NCI-H446 (cell line): ENCODE measurements at places on chromosomes 5 and 9.

DNA sequence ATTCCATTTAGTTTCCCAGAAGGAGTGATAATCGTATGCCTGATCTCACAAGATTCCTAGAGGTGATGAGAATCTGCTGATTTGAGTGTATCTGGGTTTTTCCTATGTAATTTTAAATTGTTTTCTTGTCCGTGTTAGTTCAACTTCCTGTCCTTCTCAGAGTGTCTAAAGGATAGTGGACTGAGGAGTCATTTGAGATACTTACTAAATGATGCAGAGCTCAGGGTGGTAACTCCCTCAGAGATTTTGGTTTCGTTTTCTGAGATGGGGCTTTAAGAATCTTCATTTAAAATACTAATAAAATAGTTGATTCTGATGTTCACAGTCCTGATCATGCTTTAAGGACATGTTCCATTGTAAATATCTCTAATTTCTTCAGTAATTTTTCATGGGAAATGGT, 30.3 kb downstream of the MELK start:
- DNase-seq, result no peak

- no peak for DNase-seq
Measured at GRCh38 chr5:115962239-115962564, at the start of gene LVRN. Gene LVRN (plus strand): TSS chr5:115962475. CDS start chr5:115962618, 143 bp downstream.

GRCh38 chr9:108468364-108468763, 387.4 kb downstream of the ACTL7B start:
- DNase-seq, result no peak

GRCh38 chr5:11785771-11786352, 118.4 kb downstream of the CTNND2 start:
- DNase-seq, result peak; percentile 43

- DNase-seq, result peak; percentile 17
Measured at GRCh38 chr9:130144703-130145102, 27.5 kb upstream of the NCS1 start.

- peak; percentile 73 for DNase-seq
Measured at GRCh38 chr9:127884427-127884911, 7.0 kb upstream of the AK1 start.

DNA sequence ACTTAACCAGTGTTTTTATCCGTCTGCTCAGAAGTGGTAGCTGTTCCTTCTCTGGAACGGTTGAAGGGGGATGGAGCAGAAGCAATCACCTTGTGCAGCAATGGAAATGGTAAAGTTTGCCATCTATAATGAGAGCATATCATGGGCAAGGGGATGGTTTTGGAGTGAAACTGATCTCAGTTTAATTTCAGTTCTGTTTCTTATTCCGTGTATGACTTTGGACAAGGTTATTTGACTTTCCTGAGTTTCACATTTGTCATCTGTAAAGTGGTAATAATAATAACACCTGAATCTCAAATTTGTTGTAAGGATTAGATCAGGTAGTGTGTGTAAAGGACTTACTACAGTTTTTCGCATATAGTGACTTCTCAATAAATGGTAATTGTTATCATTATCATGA, 106.1 kb downstream of the PCSK1 start:
- DNase-seq, result no peak

DNA sequence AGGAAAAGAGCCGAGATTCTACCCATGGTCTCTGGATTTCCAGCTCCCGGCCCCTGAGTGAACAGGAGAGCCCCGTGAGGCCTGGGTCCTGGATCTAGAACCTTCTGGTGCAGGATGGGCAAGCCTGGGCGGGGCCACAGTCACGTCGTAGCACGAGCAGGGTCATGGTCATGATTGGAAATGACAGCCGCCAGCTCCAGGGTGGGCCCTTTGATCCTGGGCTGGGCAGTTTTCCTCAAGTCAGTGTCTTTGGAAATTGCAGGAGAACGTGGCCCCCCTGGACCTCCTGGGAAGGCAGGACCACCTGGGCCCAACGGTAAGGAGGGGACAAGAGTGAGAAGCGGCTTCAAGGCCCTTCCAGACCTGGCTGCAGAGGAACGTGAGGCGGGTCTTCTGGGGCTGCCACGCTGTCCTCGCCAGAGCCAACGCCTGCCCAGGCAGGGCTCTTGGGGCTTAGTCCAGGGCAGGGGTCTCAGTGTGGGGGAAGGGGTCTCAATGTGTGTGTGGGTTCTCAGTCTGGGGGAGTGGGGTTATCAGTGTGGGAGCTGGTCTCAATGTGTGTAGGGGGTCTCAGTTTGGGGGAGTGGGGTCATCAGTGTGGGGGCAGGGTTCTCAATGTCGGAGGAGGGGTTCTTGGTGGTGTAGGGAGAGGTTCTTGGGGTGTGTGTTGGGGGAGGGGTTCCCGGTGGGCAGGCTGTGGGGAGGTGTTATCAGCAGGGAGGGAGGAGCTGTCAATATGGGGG, 2.6 kb downstream of the FCN2 start:
- no peak for DNase-seq

GRCh38 chr5:64693636-64694035, 3.3 kb downstream of the SHISAL2B start:
- no peak for DNase-seq

DNA sequence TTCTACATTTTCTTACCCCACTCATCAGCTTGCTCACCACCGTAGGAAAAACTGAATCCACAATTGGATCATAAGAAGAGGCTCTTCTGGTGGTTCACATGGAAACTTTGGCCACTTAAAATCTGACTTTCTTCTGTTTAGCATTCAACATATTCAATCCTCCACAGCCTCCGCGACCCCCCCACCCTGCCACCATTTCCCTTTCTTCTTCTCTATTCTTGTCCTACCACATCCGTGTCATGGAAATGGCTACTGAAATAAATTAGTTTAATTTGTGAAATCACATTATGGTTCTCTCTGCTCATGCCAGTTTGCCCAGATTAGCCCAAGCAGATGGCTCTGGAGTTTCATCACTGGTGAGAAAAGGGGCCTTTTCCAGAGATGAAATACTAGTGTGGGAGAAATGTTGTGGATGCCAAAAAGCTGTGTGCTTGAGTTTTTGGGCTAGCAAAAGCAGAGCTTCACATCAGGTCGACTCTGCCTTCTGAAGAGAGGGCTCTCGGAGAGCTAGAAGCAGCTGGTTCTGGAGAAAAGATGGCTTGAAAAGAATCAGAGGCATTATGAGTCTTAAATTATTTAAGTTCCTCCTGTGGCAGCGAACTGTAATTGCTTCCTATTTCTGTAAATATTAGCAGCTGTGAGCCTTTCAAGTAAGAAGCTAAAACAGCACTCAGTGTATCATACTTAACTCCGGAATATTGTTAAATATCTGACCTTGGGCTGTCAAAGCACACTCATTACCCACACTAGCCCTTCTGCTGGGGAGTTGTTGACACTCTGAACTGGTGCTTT, 107.1 kb downstream of the MAT2B start:
- peak; percentile 86 for DNase-seq

GRCh38 chr5:6766604-6767093, 53.4 kb downstream of the TENT4A start:
- peak; percentile 88 for DNase-seq

DNA sequence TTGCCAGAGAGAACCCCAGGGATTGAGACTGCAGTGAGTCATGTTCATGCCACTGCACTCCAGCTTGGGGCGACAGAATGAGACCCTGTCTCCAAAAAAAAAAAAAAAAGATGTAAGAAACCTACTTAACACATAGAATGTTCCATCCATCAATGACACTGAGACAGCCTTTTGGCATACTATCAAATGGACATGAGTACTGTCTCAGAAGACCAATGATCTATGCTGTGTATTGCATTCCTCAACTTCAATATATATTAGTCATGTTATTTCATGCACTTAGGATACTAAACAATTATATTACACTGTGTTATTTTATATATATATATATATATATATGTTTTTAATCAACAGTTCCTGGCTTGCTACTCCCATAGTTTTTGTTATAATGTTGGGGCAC, 57.1 kb upstream of the ANKH start:
- DNase-seq, result peak; percentile 92

DNA sequence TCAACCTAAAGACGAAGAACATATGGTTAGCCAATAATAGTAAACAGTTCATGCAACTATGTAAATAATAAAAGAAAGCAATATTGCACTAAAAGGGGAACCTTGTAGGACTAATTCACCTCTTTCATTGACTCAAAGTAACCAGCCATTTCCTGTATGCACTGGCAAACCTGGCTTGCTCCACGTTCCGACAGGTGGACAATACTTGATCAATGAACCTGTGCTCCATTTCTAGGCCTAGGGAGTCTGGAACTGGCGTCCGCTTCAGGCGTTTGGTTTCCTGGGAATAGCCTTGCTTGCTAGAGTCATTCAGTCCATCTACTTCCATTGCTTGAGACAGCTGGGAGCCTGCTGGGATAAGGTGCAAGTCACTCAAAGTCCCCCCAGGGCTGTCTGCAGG, 41.6 kb downstream of the PTAR1 start:
- DNase-seq, result no peak

DNA sequence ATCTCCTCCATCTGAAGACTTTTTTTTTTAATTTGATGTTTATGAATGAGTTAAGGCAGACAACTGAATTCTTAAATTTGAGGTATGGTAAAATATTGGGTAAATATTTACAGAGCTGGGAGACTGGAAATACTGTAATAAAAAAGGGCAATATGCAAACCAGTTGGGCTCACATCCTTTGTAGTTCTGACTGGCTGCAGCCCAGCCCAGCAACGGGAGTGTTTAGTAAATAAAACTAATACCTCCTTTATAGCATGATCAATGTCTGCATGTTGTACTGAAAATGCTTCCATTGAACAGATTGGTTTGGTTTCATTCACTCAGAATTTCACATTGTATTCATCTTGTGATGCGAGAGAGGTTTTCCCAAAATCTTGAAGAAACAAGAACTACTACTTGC, 365.0 kb downstream of the DMRT2 start:
- DNase-seq, result no peak

DNA sequence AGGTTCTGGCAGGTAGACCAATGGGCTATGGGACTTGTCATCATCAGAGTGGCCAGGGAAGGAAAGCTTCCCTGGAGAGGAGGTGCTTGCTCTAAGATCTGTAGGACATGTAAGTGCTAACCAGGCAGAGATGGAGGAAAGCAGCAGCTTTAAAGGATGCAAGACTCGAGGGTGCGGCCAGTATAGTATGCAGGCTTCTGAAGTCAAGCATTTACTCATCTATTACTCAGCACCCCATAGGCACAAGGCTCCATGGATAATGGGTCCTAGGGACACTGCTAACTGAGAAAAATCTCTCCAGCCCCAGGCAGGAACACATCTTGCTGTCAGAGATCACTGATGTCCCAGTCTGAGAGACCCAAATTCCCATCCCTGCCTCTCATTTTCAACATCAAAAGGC, 49.7 kb downstream of the WWC1 start:
- no peak for DNase-seq

GRCh38 chr5:172451771-172452197, 2.5 kb downstream of the SH3PXD2B start:
- no peak for DNase-seq

DNA sequence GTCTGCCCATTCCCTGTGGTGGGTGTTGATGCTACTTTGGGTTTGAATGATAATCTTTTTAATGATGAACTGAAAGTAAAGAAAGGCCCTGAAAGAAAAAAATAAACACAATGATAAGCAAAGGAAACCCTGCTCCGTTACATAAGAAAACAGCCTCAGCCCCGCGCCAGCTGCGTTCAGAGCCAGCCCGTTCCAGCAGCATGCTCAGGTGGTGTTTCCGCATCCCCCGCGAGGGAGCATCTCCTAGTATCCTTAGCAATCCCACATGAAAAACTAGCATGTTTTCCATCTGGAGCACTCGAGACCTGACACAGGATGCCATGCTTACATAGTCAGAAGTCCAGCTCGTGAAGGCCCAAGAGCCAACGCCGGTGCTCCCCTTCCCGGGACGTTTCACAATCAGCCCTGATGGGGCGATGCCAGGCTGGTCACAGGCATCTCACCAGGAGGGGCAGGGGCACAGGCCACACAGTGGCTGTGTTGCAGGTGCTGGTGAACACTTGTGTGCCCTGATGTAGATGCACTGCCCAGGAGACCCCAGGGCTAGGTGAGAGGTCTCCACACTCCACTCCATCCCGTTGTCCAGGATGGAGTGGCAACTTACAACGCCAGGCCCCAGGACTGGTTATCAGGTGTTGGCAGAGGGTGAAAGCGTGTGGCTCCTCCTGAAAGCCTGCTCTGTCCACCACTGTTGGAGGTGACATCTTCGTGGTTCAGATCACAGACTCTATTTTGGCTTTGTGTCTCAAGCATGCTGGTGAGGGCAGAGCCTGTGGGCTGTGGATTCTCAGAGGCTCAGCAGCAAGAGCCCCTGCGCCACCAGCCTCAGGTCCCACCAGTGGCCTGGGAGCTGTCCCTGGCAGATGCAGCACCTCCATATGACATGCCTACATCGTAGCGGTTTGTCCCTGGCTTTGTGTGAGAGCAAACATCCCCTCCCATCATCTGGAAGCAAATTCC, 246.8 kb upstream of the IRX1 start:
- DNase-seq, result no peak

GRCh38 chr5:91127456-91128081, 255.5 kb downstream of the ARRDC3 start:
- DNase-seq, result no peak

- DNase-seq, result no peak
Measured at GRCh38 chr5:158212917-158213316, 354.0 kb upstream of the CLINT1 start.

DNA sequence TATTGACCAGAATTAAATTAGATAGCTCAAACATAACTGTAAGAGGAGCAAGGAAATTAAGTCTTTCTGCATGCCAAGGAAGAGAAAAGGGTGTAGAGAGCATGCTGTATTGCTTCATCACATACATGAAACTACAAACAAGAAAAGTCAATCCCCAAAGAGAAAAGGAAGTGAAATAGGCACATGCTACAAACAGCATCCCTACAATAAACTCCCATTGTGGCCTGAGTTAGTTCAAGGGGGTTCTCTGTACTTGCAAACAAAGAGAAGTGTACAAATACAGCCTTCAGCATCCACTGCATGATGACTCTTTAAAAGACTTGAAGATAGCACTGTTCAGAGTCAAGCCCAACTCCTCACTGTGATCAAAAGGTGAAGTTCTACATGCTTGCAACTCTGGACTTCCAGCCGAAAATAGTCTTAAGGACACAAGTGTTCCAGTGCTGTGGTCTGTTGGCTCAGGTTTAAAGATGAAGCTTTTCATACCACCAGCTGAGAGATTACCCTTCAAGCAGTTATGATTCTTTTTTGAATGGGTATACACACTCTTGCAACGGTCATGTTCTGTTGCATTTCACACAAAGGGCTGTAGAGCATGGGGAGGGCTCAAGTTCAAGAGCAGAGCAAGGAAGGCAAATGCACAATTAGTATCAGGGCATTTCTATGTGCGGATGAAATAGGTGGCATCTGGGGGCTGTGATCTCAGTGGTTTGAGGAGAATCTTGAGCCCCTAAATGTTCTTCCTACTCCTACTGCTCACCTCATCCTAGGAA, 534.5 kb downstream of the EBF1 start:
- no peak for DNase-seq

DNA sequence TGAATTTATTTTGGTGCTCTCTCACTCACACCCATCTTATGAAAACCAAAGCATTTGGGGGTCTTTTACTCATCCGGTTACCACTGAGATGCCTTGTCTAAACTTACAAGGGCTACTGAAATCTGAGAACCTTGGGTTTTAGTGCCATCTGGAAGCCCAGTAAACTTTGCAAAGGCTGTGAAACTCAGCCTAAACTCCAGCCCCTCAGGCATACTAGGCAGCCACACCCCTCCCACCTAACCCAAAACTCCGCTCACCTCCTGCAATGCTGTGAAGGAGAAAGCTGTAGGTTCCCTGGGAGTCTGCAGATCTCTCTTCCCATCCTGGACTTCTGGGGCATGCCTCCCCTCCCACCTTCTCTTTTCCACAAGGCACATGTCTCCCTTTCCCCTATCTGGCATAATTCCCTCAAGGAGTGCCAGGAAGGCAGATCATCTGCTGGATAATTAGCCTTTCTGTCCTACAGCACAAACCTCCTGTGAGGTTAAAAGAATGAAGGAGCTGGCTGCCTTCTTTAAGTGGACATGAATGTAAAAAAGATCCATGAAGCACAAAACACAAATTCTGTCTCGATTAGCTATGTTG, 71.5 kb upstream of the ANXA1 start:
- DNase-seq, result peak; percentile 9
